Common myeloid progenitor, CD34-positive (primary cell): ENCODE measurements at places on chromosomes 7 and 10.

DNA sequence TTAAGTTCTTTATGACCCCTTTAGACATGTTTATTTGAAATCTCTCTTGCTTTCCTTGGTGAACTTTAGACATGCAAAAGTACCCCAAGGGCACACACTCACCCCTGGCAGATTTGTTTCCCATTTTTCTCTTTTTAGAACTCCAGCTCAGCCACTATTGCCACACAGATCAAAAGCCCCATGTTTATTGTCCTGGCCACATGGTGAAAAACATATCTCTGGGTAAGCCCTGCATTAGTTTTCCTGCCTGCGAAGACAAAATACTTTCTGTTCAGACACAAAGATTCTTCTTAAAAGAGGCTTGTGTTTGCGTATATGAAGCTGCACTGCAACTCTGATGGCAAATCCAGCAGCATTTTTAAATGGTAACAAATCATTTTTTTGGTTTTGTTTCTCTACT lies 200.0 kb downstream of the POLR1F start:
- DNase-seq = no peak
- H3K4me1 ChIP-seq = no peaks in the 10 kb centered on the region
- H3K4me3 ChIP-seq = no peak overlapping the region
- H3K27ac ChIP-seq = no peak overlapping the region

DNA sequence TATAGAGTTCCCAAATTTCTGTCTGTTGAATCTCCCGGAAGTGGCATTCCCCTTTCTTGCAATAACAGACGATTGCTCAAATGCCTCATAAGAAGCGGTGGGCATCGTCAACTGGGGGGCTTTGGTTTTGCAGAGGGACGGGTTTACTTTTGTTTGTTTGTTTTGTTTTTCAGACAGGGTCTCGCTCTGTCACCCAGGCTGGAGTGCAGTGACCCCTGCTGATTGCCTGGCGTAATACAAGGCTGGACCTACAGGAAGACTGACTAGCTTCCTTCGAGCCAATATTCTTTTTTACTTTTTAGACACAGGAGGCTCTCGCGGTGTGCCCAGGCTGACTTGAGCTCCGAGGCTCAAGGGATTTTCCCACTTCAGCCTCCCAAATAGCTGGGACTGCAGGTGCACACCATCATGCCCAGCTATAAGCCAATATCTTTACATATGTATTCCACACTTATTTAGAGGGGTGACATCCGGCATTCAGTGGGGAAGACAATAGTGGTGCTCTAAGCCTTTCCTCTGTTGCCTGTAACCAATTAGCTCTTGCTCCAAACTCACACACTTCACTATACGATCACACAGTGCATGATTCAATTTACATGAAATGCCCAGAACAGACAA lies 58.1 kb downstream of the FHIP2A start:
- H3K27ac ChIP-seq = no peak overlapping the region
- no peaks in the 10 kb centered on the region for H3K27me3 ChIP-seq
- peak overlapping the region; percentile 65 for H3K4me3 ChIP-seq
- H3K4me1 ChIP-seq = peaks cover 16% of the 10 kb centered on the region

- peak; percentile 85 for DNase-seq
- peak overlapping the region; percentile 59 for H3K4me3 ChIP-seq
- H3K27ac ChIP-seq = peak overlapping the region; percentile 67
These were observed 43.4 kb downstream of the PRF1 start for GRCh38 chr10:70558871-70559810.

GRCh38 chr7:37751096-37751495 lies 67.5 kb downstream of the GPR141 start:
- H3K36me3 ChIP-seq = no peaks in the 10 kb centered on the region
- no peaks in the 10 kb centered on the region for H3K27me3 ChIP-seq
- H3K27ac ChIP-seq = no peak overlapping the region
- DNase-seq = no peak

DNA sequence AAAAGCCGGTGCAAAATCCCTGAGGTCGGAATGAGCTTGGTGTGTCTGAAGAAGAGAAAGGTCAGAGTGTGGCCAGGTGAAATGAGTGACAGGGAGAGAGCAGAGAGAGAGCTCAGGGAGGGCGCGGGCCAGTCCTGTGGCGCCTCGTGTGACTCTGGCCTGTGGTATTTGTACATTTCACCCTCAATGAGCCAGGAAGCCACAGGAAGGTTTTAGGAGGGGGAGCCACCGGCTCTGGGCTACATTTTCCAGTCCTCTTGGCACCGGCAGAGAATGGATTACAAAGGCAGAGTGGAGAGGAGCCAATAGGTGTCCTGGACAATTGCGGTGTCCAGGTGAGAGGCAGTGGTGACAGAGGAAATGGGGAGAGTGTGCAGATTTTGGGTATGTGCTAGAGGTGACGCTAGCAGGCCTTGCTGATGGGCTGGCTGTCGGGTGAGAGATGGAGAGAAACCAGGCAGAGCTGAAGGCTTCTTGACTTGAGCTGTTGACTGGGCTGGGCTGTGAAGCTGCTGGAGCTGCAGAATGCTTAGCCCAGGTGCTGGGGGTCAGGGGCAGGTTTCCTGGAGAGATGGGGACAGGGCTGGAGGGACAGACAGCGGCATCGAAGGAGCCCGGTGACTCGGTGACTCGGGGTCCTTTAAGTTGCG lies 38.1 kb downstream of the COL13A1 start:
- peaks cover 22% of the 10 kb centered on the region for H3K4me1 ChIP-seq
- no peak overlapping the region for H3K27ac ChIP-seq
- no peak for DNase-seq
- no peaks in the 10 kb centered on the region for H3K27me3 ChIP-seq
